Anterior cingulate cortex (tissue), 58 donors: ENCODE measurements at places on chromosomes 3 and 15.

DNA sequence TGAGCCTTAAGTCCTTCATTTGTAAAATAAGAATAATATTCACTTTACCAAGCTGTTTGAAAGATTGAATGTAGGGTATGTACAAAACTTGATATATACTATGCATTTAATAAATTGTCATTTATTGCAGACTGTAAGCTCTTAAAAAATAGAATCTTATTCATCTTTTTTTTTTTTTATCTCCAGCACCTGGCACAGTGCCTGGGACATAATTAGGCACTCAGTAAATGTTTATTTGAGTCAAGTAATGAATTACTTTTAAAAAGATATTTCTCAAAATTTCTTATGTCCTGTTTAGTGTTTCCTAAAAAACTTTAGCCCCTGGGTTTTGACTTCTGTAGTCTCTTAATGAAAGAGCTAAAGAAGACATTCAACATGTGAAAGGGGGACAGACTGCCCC lies 71.7 kb downstream of the TOP2B start:
- no peak for DNase-seq

DNA sequence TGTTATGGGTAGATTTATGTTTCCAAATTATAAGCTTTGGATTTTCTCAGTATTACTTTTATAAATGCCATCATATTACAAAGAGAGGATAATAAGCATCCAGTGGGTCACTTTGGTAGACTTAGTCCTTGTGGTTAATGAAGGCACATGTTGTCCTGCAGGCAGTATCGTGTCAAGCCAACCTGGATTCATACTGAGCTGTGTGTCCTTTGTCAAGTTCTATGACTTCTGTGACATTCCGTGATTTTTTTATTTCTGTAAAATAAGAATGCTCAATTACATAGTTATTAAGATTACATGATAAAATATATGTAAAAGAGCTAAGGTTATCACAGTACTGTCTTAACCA lies 257.7 kb downstream of the RBMS3 start:
- DNase-seq: no peak

- no peak for DNase-seq
Measured at GRCh38 chr15:31258260-31258659, 68.4 kb upstream of the KLF13 start.

DNA sequence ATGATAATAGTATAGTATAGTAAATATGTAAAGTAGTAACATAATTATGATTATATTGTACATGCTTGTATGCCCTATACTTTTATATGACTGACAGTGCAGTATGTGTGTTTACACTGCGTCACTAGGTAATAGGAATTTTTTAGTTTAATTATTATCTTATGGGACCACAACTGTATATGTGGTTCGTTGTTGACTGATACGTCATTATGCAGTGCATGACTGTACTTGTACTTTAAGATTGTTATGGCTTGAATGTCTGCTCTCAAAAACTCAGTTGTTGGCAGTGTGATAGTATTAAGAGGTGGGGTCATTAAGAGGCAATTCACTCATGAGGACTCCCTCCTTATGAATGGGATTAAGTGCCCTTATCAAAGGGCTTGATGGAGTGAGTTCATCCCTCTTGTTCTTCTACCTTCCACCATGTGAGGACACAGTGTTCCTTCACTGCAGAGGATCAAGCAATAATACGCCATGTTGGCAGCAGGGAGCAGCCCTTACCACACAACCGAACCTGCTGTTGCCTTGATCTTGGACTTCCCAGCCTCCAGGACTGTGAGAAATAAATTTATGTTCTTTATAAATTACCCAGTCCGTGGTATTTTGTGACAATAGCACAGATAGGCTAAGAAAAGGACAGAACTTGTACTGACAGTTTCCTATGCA lies 152.2 kb downstream of the NEK11 start:
- no peak for DNase-seq

DNA sequence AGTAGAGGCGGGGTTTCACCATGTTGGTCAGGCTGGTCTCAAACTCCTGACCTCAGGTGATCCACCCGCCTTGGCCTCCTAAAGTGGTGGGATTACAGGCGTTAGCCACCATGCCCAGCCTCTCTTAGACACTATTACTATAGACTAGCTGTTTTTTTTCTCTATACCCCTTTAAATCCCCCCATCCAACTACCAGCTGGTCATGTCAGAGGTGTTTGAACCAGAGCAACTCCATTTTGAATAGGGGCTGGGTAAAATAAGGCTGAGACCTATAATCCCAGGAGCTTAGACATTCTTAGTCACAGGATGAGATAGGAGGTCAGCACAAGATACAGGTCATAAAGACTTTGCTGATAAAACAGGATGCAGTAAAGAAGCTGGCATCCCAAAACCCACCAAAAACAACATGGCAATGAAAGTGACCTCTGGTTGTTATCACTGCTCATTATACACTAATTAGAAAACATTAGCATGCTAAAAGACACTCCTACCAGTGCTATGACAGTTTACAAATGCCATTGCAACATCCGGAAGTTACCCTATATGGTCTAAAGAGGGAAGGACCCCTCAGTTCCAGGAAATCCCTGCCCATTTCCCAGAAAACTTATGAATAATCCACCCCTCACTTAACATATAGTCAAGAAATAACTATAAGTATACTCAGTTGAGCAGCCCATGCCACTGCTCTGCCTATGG lies 57.8 kb upstream of the GPD1L start:
- DNase-seq: no peak

GRCh38 chr3:151775314-151776258 lies 38.3 kb upstream of the AADAC start:
- no peak for DNase-seq

GRCh38 chr15:70852501-70853317 lies 1.2 kb downstream of the LARP6 start:
- no peak for DNase-seq

DNA sequence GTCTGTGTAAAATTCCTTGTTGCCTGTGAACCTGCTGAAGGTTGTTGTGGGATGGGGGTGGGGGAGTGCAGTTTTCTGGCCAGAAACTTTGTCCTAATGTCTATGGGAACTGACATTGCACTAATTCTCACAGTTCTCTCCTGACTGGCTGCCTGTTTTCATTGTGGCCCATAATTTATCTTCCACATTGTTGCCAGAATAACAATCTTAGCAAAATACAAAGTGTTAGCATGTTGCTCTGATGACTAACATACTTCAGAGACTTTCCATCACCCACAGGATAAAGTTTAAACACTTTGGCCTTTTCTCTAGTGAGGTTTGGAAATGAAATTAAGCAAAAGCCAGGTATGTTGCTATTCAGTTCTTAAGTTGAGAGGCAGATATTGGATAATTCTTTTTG lies 81.4 kb upstream of the TBC1D5 start:
- DNase-seq: no peak

DNA sequence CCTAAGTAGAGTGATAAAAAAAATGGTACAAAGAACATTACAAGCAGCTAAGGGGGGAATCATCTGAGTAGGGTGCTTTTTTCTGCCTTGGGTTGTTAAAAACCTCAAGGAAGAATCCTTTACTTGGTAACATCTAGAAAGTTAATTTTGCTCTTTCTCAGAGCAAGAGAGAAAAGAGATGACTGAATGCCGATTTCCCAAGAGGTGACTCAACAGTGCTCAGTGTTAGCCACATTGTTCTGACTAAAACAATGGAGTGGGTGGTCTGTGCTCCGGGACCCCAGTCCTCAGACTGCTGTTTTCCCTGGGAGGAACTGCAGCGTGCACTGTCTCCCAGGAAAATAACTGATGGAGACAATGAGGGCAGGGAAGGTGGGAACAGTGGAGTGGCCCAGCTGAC lies 41.1 kb upstream of the RASGRP1 start:
- no peak for DNase-seq

GRCh38 chr3:148757238-148758215 lies 59.8 kb downstream of the AGTR1 start:
- DNase-seq: no peak

- no peak for DNase-seq
Measured at GRCh38 chr3:125150525-125151441, 61.8 kb downstream of the SLC12A8 start.

- no peak for DNase-seq
Measured at GRCh38 chr3:11769704-11770476, 76.8 kb downstream of the TAMM41 start.

GRCh38 chr3:149806171-149806778 lies 6.7 kb upstream of the RNF13 start:
- DNase-seq: no peak

- peak; percentile 16 for DNase-seq
Measured at GRCh38 chr15:86231864-86232721, 152.4 kb downstream of the AGBL1 start.

DNA sequence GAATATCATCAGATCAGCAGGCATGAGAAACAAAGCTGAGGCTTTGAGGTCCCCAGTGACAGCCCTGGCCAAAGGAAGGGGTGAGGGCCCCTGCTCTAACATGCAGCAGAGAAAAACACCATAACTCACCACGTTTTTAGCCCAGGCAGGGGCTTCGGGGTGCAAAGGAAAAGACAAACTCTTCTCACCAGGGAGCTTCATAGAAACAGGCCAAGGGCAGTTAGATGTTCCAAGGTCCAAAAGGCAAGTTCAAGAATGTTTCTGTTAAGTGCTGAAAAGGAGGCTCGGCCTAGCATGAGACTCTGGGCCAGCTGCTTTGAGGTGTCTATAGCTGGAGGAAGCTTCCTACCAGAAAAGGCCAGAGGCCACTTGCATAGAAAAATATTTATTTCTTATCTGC lies 608.4 kb upstream of the CFAP20DC start:
- DNase-seq: no peak

GRCh38 chr15:90188914-90189748 lies 12.0 kb upstream of the SEMA4B start:
- DNase-seq: no peak
